OCI-LY7 (cell line): ENCODE measurements at places on chromosomes 13 and 19.
A peak's percentile ranks its signal among the peaks of the same experiment; 100 is the strongest.

GRCh38 chr19:3769494-3769893, 2.5 kb downstream of the RAX2 start:
- no peak for DNase-seq

DNA sequence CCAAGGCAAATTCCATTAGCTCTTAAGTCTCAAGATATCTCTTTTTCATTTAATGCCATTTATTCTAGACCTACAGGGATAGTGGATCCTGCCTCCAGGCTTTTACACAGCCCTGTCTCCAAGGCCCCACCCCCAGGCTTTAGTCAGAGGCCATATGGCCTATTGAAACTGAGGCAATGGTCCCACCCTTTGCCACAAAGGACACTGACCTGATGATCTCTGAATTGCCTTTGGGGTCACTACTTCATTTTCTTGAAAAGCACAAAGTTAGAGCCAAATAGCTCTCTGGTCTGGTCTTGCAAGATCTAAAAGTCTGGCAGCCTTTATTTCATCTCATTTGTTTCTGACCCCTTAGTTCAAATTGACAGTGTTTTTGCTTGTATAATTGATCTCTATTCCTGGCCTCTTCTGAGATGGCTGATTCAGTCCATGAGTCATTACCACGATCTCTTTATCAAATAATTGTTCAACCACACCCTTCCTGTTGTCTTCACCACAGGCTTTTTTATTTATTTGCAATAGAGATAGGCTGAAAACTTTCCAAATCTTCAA, 209.8 kb downstream of the FGF14 start:
- DNase-seq = no peak

DNA sequence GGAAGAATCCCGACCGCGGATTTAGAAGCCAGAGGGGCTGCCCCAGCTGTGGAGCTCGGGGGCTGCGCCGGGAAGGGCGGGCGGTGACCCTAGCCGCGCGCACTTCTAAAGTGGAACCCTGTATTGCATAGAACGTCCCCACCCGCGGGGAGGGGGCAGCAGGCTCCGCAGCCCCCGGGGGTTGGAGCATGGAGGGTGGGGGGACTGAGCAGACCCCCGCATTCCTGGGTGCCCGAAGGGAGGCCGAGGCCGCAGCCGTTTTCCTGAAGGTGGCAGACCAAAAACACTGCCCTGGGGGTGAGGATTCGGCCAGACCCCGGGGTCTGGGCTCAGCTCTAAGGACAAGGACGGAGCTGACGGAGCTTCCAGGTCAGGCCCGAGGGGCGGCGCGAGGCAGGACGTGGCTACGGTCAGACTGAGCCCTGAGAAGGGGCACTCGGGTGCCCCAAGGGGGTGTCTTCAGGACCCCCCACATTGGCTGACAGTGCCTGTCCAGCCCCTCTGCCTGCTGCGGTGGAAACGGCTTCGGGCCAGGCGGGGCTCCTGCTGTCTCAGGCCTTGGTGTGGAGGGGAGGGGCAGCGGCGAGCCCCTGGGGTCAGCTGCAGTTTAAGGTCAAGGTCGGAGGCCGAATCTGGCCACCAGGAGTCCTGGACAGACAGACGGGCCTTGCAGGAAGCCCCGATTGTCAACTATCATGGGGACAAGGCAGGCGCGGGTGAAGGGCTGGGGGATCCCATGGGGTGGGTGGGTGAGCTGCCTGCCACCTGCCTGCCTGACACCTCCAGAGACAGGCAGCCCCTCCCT, 12.6 kb downstream of the MKNK2 start:
- no peak for DNase-seq

- DNase-seq = no peak
These were observed 423.8 kb upstream of the GPC6 start for GRCh38 chr13:92802776-92803175.

- peak; percentile 98 for DNase-seq
These were observed 11.0 kb downstream of the MOB3A start for GRCh38 chr19:2084993-2085720.

- DNase-seq = no peak
These were observed 34.7 kb upstream of the SEMA6B start for GRCh38 chr19:4594201-4594600.

- no peak for DNase-seq
These were observed 491.7 kb upstream of the SLC10A2 start for GRCh38 chr13:103557878-103558277.

- DNase-seq = peak; percentile 85
These were observed at the start of gene IL27RA for GRCh38 chr19:14031719-14032480. IL27RA (plus strand) TSS chr19:14031762; CDS start chr19:14031873, 111 bp downstream.

DNA sequence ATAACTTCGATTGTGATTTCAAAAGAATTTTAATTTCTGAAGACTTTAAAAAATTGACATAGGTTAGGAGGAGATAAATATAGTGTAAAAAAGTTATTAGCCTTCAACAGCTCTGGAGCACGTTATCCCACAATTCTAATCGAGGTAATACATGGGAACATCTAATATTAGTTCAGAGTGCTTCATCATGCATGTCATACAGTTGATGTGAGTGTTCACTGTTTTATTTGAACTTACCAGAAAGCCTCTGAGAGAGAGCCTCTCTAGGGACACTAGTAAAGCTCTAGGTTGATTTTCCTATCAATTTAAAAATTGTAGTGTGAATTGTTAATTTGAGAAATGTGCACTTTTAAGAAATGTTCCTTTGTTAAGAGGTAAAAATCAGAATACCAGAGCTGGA, 140.4 kb downstream of the LMO7 start:
- no peak for DNase-seq

DNA sequence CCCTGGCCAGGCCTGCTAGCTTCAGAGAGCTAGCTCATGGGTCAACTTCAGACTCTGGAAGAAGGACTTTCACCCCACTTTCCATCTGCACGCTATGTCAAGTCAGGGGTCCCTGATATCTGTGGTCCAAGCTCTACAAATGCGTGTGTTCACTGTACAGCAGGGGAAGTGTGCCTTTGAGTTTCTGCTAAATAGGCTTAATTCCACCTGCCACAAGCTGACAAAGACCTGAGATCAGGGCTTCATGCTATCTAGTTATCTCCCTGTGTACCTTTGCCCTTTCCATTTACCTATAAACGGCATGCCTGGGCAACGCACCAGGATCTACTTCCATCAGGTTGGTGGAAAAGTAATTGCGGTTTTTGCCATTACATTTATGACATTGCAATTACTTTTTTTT, 10.7 kb upstream of the SULT2A1 start:
- no peak for DNase-seq

- DNase-seq = no peak
These were observed 29.6 kb upstream of the KIR3DL3 start for GRCh38 chr19:54694648-54695047.

DNA sequence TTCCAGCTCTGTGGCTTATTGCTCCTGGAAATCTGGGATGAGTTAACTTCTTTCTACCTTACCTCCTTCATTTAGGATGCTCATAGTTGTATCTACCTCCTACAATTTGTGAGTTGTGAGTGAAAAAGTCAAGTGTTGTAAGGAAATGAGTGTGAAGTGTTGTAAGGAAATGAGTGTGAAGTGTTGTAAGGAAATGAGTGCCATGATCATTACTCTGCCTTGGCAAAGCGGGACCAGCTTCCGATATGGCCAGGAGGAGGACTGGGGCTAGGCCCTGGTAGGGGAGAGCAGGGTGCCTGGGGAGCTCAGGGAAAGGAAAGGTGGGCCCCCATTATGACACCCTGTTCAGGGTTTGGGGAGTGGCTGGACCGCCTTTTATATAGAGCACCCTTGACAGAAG, 435.2 kb downstream of the FGF9 start:
- DNase-seq = no peak

GRCh38 chr13:110716247-110716515, 2.7 kb downstream of the ING1 start:
- peak; percentile 29 for DNase-seq

DNA sequence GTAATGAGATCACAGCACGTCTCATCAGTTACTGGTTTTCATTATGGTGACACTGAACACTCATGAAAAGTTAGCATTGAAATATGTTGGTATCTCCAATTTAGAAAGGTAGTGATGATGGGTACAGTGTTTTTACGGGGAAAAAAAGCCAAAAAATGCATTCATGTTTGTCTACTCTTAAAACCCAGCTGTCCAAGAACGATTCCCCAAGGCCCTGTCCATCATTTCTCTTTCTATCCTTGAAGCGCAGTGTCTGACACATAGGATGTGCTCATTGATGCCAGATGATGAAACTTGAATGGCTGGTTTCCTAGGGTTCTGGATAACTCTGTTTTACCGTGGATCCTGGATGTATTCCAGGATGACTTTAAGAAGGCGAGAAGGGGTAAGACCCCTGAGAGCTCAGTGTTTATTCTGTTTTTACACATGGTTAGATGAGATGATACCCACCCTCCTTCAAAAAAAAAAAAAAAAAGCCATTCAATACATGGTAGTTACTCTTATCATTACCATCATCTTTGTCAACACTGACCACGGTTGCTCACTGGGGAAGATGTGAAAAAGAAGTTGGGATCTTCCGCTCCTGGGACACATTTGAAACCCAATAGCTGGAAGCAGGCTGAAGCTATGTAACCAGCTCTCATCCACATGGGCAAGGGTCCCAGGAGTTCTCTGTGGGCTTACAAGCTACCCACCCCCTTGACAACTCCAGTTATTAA, 22.5 kb downstream of the SERP2 start:
- DNase-seq = no peak

GRCh38 chr19:5595129-5595528, 27.4 kb upstream of the TINCR start:
- no peak for DNase-seq

DNA sequence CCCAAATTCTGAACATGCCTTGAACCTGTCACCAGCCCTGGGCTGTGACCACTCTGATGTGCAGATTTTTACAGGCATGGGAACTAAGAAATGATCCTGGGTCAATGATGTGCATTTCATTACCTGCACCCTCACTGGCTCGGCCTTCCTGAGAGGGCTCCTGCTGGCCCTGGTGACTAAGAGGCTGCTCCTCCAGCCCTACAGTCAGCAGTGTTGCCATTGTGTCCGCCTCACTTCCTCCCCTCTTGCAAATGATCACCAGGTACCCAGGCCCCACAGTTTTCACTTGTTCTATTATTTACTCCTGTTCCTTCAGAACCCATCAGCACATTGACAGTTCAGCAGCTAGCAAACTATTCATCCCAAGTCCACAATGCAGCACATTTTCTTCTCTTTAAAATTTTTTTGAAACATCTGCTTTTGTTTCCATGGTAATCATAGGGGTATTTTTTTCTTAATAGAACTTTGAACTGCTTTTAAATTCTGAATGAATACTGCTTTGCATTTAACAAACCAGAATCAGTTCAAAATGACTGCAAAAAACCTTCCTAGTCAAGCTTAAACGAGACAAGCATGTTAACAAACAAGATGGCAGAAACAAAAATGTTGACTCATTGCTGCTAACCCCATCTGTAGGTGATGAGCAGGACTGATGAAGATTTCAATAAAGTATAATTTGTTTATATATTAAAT, 29.3 kb downstream of the STARD13 start:
- DNase-seq = no peak

- DNase-seq = no peak
These were observed 13.2 kb downstream of the PCDH8 start for GRCh38 chr13:52835071-52835839.

- no peak for DNase-seq
These were observed 2.5 kb downstream of the NFIC start for GRCh38 chr19:3368848-3369336.

- DNase-seq = no peak
These were observed 126.0 kb downstream of the ATP11A start for GRCh38 chr13:112815871-112816270.

DNA sequence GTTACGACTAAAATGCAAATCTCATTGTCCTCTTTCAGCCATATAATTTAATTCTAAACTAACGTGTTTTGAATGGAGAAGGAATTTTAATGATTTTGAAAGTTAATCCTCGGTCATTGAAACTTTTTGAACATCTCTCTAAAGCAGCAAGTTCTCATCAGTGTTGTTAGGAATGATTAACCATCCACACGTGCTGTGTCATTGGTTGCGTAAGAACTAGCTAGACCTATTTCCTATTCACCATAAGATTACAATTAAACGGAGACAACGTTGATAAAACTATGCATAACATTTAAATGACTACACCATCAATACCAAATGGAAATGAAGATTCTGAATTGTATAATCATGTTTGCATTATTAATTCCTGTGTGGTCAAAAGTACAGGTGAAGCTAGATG, 155.6 kb upstream of the IRS2 start:
- no peak for DNase-seq

- DNase-seq = no peak
These were observed 5.9 kb upstream of the NANOS2 start for GRCh38 chr19:45920458-45920857.
